ENCODE measurements at places on chromosomes 5 and 9.

- DNase-seq, result no peak
Measured at GRCh38 chr9:2119566-2119965, 104.4 kb downstream of the SMARCA2 start.

DNA sequence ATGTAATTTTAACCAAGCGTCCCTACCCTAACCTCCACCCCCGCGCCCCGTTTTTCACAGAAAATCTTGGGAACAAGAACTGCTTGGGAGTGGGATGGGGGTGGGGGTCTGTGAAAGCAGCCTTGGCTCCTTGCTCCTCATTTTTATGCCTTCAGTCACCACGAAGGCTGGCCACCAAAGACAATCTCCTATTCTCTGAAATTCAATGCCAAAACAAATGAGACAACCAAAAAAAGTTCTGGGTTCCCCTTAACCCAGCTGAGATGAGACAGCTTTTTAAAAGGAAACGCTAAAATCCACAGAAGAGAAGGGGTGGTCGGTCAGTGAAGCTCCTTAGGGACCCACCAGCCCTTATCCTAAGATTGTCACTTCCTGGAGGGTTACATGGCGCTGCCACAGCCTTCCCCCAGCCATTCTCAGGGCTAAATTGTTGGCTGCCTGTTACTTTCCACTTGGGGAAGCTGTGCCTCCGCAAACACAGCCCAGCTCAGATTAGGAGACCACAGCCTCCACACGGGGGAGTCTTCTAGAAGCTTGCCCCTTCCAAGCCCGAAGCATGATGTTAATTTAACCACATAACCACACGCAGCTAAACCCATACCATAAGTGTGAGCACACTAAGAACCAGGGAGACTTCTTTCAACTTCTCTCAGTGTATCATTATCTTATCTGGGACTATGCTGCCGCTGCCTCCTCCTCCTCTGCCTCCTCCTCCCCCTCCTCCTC, 136.3 kb downstream of the FOXD1 start:
- no peak for DNase-seq

- no peak for DNase-seq
Measured at GRCh38 chr5:158701007-158701391, 398.7 kb downstream of the EBF1 start.

GRCh38 chr9:92276331-92277032, 17.0 kb downstream of the IARS1 start:
- no peak for DNase-seq

- no peak for DNase-seq
Measured at GRCh38 chr5:159732220-159732619, 184.1 kb upstream of the ADRA1B start.

DNA sequence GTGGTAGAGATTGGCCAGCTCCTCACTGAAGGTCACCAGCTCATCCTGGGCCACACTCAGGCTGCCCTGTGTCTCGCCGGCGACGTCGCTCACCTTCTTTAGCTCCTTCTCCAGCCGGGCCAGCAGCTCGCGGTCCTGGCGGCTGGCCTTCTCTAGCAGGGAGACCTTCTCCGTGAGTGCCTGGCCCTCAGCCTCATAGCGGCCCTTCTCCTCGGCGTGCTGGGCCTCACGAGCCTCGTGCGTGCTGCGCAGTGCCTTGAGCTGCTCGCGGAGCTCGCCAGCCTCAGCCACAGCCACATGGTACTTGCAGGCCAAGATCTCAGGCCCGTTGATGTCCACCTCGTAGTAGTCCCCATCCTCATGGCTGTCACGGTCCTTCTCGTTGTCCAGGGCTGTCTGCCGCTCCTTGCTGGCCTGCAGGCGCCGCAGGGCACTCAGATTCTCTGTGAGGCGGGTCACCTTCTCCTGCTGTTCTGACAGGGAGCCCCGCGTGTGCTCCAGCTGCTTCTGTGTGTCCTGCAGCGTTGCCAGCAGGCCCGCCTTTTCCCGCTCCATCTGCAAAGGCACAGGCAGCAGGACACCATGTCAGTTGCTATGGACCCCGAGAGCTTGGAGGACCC, 45.5 kb downstream of the BICD2 start:
- DNase-seq, result no peak

DNA sequence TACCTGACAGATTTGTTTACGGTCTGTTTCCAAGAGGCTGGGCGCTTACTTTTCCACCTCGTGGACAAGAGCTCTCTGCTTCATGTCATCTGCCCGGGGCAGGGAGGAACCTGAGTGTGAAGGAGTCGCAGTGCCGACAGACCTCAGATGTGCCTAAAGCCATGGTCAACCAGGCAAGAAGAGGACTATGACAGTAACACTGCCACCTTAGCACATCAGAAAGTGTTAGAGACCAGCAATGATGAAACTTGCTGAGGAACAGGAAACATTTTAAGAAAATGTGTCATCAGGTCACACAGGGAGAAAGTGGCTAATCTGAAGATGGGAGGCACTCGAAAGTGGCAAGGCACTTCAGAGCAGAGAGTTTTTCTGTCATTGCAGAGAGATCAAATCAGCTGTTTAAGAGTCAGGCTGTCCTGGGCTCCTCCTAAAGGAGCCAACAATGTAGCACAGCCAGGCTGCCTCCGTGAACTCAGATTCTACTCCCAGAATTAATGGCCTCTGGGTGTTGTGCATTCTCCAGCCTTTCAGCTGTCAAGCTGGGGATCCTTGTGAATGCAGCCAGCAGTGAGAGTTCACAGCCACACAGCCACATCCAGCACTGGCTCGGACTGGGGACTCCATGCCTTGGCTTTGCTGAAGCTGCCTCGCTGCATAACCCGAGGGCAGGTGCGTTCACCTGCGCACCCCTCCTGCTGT, 94.6 kb downstream of the RAPGEF1 start:
- no peak for DNase-seq

DNA sequence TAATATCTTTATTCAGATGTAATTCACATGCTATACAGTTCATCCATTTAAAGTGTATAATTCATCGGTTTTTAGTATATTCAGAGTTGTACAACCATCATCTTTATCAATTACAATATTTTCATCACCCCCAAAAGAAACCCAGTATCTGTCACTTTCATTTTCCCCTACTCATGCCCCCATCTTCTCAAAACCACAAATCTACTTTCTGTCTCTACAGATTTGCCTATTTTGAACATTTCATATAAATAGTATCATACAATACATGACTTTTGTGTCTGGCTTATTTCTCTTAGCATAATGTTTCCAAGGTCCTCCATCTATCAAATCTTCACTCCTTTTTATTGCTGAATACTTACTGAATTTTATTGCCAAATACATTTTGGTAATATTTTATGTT, 305.1 kb upstream of the SGCD start:
- DNase-seq, result no peak

DNA sequence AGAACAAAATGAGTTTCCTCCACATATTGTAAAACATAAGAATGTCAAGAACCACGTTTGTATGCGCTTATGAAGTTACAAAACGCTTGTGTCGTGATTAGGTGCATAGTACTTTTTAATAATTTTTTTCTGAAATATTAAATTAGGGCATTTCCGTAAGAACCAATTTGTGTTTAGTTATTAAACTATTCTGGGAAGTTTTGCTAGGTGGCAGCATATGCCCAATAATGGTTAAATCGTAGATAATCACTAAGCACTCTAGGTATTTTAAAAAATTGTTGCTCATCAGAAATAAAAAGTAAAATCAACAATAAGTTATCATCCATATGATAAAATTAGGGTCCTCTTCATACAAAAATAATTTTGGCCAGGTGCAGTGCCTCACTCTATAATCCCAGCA, 5.4 kb downstream of the SRFBP1 start:
- no peak for DNase-seq

GRCh38 chr9:83669067-83669466, 38.7 kb downstream of the UBQLN1 start:
- DNase-seq, result no peak

DNA sequence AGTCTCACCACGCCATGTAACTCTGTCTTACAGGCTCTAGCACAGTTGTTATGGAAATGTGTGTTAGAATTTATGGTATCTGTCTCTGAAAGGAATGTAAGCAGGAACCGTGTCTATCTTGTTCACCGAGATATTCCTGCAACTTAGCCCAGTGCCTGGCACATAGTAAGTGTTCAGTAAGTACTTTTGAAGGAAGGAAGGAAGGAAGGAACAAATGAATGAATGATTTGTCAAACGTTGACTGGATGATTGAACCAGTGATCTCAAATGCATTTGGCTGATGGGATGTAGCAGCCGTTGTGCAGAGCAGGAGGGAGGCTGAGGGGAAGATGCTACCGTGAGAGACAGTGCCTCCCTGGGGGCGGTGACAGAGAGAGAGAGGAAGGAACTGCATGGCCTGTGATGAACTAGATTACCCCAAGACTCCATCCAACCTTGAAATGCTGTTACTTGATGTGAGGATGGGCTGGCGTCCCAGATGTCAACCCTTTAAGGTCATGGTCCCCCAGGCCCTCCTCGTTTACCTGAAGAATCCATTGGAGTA, 47.5 kb upstream of the PPARGC1B start:
- DNase-seq, result no peak

DNA sequence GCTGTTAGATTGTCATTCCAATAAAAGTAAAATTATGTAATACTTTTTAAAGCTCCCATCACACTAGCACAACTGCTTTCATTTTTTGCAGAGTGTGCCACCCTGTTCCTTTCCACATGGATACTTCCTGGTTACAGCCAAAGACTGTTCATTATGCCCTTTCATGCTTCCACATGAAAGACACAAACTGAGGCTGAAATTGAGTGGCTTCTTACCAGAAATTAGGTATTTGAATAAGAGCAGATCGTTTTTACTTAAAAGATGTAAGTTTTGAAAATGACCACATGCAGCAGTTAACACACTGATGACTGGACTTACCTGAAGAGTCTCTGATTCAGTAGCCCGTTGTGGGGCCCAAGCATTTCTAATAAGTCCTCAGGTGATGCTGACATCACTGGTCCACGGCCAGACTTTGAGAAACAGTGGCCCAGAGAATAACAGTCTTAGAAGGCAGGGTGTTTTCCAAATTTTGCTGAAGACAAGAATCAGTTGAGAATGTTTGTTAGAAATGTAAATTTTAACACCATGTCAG, 187.6 kb upstream of the DMRT1 start:
- DNase-seq, result no peak

- no peak for DNase-seq
Measured at GRCh38 chr9:112789473-112789872, 38.9 kb downstream of the SNX30 start.

GRCh38 chr5:158514986-158515359, 584.7 kb downstream of the EBF1 start:
- no peak for DNase-seq

- DNase-seq, result no peak
Measured at GRCh38 chr9:18785604-18786003, 247.4 kb downstream of the SAXO1 start.

DNA sequence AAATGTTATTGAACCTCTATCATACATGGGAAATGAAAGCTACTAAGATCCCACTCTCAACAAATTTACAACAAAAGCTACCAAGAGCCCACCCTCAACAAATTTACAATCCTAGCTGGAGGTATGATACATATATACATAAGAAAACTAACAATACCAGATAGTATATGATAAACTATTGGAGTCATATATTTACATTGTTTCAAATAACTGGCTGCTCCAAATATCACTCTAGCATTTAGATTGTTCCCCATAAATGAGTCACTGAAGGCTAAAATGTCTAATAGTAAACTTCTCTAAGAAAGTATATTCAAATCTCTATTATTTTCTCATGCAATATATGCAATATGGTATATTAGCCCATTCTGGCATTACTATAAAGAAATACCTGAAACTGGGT, 151.1 kb downstream of the TMEM161B start:
- DNase-seq, result no peak

DNA sequence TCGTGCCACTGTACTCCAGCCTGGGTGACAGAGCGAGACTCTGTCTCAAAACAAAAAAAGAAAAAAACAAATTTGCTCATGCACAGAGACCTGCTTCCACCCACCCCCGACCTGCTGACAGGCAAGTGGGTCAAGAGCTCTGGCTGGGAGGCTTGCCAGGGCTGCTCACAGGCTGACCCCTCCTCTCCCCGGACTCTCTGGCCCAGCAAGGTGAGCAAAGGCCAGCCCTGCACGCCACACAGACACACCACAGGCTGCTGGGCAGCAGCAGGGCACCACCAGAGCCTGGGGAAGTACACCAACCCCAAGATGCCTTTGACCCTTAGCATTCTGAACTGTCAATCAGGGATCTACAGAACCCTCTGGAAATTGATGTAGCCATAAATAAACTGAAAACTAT, 29.2 kb downstream of the NSUN2 start:
- DNase-seq, result no peak

GRCh38 chr9:76944011-76944410, 38.1 kb upstream of the PRUNE2 start:
- DNase-seq, result no peak

DNA sequence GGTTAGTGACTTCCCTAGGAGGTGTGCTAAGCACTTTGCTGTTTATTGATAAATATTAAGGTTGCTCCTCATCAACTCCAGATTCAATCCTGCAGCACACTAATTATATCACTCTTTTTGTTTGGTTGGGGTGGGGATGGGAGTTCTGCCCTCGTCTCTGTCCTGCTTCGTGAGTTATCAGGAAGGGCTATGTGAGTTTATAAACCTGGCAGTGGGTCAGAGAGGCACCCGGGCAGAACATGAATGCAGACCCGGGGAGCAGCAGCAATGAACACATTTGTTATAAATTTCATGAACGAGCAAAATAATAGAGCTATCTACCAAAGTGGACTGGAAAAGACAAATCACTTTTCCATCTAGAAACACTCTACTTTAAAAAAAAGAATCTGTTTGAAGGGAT, 125.5 kb upstream of the WWC1 start:
- DNase-seq, result no peak

- DNase-seq, result no peak
Measured at GRCh38 chr5:135329066-135329912, 69.7 kb downstream of the MACROH2A1 start.

GRCh38 chr9:123318202-123318601, 37.8 kb upstream of the CRB2 start:
- DNase-seq, result no peak

DNA sequence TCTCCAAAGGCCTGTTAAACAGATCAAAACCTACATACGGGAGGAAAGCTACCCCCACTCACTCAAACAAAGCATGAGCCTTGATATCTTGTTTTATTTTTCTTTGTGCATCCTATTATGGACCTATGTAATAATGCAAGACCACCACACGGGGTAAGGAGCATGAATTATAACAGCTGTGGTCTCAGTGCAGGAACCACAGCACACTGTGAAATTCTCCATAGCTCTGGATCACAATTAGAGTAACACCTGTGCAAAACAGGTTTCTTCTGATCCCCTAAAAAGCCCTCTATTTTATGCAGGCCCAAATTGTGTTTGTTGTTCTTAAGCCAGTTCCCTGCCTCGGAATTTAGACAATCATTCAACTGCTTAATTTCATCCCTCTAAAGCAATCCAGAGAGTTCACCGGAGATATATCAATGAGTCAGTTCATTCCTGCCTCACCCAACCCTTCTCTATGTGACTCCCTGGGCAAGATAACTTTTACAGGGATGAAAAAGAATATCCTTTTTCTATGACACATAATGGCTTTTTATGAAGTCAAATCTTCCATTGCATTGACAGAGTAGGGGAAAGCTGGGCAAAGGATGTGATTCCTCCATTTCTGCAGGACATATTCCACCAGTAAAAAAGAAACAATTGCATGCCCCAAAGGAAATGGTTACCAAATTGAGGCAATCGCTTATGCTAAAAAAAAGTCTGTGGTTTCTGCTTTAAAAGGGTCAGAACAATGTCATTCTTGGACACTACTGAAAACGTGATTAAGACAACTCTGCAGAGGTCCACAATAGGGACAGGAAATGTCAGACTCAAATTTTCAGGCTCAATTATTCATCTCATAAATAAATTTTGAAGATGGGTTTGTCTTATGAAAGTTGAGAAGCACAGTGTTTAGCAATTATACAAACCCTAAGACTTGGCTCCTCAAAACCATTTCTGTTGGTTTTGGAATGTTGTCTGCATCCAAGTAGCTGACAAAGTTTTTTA, 41.6 kb upstream of the FST start:
- DNase-seq, result no peak

All from activated CD8-positive, alpha-beta memory T cell treated with anti-CD3 and anti-CD28 coated beads for 1 hour (primary cell).